ENCODE measurements at places on chromosomes 16 and 17. TPM values are rescaled to one million over a fixed set of nuclear protein-coding genes. Genes with fewer than 3 reads are reported as not detected.

- no peaks in the 10 kb centered on the region for H3K27me3 ChIP-seq
- DNase-seq, result peak; percentile 66
- peaks cover 27% of the 10 kb centered on the region for H3K4me1 ChIP-seq
- peak overlapping the region; percentile 90 for H3K27ac ChIP-seq
Observed at GRCh38 chr16:84741340-84741830, 41.6 kb downstream of the USP10 start.

DNA sequence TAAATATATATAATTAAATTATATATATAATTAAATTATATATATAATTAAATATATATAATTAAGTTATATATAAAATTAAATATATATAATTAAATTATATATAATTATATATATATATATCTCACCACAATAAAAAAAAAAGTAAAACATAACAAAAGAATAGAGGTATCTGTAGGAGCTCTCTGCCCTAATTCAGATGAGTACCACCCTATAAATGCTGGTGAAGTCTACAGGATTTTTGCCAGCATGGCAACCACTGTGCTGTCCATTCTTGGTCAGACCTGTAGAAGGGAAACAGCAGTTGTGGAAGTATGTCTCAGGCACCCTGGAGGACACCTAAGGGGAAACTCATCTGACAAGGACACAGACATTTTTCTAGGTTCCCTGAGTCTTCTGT, 259.7 kb downstream of the PRKCA start:
- H3K36me3 ChIP-seq, result no peaks in the 10 kb centered on the region
- H3K4me3 ChIP-seq, result no peak overlapping the region
- peaks cover 14% of the 10 kb centered on the region for H3K4me1 ChIP-seq
- no peak for DNase-seq
- H3K27me3 ChIP-seq, result no peaks in the 10 kb centered on the region
- H3K27ac ChIP-seq, result no peak overlapping the region

GRCh38 chr16:89478576-89479221, 11.7 kb downstream of the ANKRD11 start:
- H3K27ac ChIP-seq, result peak overlapping the region; percentile 79
- no peaks in the 10 kb centered on the region for H3K27me3 ChIP-seq
- peak; percentile 87 for DNase-seq
- peaks cover 30% of the 10 kb centered on the region for H3K4me1 ChIP-seq
- no peak overlapping the region for H3K4me3 ChIP-seq

- H3K4me3 ChIP-seq, result peak overlapping the region; percentile 71
- no peaks in the 10 kb centered on the region for H3K4me1 ChIP-seq
- no peak overlapping the region for H3K27ac ChIP-seq
- H3K27me3 ChIP-seq, result peaks cover 12% of the 10 kb centered on the region
- no peak for DNase-seq
- no peaks in the 10 kb centered on the region for H3K36me3 ChIP-seq
Observed at GRCh38 chr17:12790249-12791106, 1.2 kb downstream of the ARHGAP44 start.

GRCh38 chr16:17166095-17166494, 304.7 kb downstream of the XYLT1 start:
- H3K4me3 ChIP-seq, result no peak overlapping the region
- H3K36me3 ChIP-seq, result no peaks in the 10 kb centered on the region
- no peaks in the 10 kb centered on the region for H3K27me3 ChIP-seq
- H3K4me1 ChIP-seq, result no peaks in the 10 kb centered on the region

DNA sequence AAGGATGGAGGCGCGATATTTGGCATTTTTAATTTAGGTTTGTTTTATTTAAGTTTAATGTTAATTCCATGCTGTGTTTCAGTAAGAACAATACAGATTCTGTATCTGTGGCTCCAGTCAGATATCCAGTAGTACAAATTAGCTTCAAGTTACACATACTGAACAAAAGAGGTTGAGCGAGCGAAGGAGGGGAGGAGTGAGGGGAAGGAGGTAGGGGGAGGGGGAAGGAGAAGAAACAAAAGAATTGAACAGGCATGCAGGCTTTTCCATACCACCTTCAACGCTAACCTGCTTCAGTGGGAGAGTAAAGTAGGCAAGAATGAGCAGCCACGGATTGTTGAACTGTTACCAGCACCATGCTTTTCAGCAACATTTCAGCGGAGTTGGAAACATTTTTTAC, 55.5 kb downstream of the YWHAE start:
- peaks cover 39% of the 10 kb centered on the region for H3K36me3 ChIP-seq
- no peak overlapping the region for H3K4me3 ChIP-seq
- DNase-seq, result no peak

DNA sequence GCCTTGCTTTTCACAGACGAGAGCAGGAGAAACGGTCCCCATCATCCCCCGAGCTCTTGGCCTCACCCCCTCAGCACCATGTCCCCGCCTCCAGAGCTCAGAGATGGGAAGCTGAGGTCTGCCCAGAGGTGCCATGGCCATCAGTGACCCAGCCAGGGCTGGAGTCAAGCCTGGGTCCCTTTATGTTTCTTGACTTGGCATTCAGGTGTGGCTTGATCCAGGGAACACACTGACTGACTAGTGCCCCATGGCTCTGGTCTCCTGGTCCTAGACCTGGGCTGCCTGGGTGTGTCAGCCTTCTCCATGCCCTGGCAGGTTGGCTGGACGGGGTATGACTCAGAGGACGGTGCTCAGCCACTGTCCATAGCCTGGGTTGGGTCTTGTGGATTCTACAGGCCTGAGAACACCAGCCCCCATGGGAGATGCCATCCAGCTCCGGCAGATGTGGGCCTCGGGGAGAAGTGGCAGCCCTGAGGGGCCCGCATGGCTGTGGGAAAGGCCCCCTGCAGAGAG, 54.2 kb downstream of the ZFPM1 start:
- no peaks in the 10 kb centered on the region for H3K4me1 ChIP-seq
- no peaks in the 10 kb centered on the region for H3K27me3 ChIP-seq
- no peak for DNase-seq
- H3K27ac ChIP-seq, result no peak overlapping the region

MEFV gene
- total RNA-seq, result under 0.01 TPM

FBXO31 gene
- 33.3 TPM for total RNA-seq

- H3K27ac ChIP-seq, result peak overlapping the region; percentile 14
- DNase-seq, result no peak
- H3K4me1 ChIP-seq, result peaks cover 10% of the 10 kb centered on the region
- no peaks in the 10 kb centered on the region for H3K27me3 ChIP-seq
Observed at GRCh38 chr17:49316258-49316570, 45.8 kb downstream of the ZNF652 start.

- peak; percentile 91 for DNase-seq
- peaks cover 7% of the 10 kb centered on the region for H3K4me1 ChIP-seq
- H3K27ac ChIP-seq, result no peak overlapping the region
- no peaks in the 10 kb centered on the region for H3K27me3 ChIP-seq
- H3K36me3 ChIP-seq, result peaks cover 2% of the 10 kb centered on the region
- peak overlapping the region; percentile 71 for H3K4me3 ChIP-seq
Observed at GRCh38 chr17:82751171-82751570, 694 bp upstream of the TBCD start.

PITPNM3 gene
- total RNA-seq, result 1.8 TPM

CD300A gene
- total RNA-seq, result not detected

DNA sequence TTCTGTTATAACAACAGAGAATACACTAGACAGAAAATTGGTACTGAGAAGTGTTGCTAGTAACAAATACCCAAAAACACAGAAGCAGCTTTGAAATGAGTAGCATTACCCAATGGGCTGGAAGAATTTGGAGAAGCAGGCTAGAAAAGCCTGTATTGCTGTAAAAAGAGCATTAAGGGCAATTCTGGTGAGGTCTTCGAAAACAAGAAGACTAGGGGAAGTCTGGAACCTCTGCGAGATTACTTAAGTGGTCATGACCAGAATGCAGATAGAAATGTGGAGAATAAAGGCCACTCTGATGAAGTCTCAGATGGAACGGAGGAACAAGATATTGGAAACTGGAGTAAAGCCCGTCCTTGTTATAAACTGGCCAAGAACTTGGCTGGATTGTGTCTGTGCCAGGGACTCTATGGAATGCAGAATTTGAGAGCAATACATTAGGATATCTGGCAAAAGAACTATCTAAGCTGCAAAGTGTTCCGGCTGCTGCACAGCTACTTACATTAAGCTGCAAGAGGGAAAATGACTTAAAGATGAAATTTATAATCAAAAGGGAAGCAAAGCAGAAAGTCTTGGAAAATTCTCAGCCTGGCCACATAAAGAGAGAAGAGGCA, 44.9 kb upstream of the PEMT start:
- H3K36me3 ChIP-seq, result no peaks in the 10 kb centered on the region
- no peaks in the 10 kb centered on the region for H3K4me1 ChIP-seq
- no peak for DNase-seq
- no peaks in the 10 kb centered on the region for H3K27me3 ChIP-seq
- H3K4me3 ChIP-seq, result no peak overlapping the region

SPN gene
- not detected for total RNA-seq

ASPHD1 gene
- 1.8 TPM for total RNA-seq
